ENCODE measurements at places on chromosomes 11 and 22.

- H3K4me1 ChIP-seq: peaks cover 15% of the 10 kb centered on the region
- no peak overlapping the region for H3K27ac ChIP-seq
- H3K27me3 ChIP-seq: peaks cover 28% of the 10 kb centered on the region
- peak; percentile 78 for DNase-seq
- H3K36me3 ChIP-seq: no peaks in the 10 kb centered on the region
Observed at GRCh38 chr22:38843201-38843656, 599 bp downstream of the NPTXR start.

DNA sequence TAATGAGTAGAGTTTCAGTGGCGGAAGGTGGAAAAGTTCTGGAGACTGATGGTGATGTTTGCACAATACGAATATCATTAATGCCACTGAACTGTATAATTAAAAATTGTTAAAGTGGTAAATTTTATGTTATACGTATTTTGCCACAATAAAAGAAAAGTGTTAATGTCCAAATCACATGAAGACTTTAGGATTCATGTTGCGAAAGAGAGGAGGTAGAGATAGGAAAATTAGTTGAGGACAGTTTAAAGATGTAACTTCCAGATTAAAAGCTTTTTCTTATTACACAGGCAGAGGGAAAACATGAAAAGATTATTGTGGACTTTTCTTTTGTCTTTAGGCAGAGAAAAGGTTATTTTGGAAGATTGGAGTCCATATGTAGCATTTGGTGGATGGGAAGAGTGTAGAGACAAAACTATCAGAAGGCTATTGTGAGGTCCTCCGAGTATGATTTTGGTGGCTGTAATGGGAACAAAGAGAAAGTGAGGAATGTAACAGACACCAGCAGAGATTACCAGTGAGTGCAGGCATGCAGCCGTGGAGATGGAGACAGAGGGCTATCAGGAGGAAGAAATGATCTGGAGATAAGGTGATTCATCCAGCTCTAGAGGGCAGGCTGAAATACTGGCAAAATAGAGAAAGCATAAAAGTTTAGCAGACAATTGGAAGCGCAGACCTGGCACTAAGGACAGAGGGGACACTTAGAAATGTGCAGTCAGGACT is 12.5 kb downstream of the VPS26B start:
- peaks cover 5% of the 10 kb centered on the region for H3K36me3 ChIP-seq
- peaks cover 6% of the 10 kb centered on the region for H3K4me1 ChIP-seq
- peak overlapping the region; percentile 25 for H3K27ac ChIP-seq
- no peaks in the 10 kb centered on the region for H3K27me3 ChIP-seq
- H3K4me3 ChIP-seq: no peak overlapping the region
- no peak for DNase-seq

- peaks cover 10% of the 10 kb centered on the region for H3K27me3 ChIP-seq
- no peaks in the 10 kb centered on the region for H3K36me3 ChIP-seq
- no peaks in the 10 kb centered on the region for H3K4me1 ChIP-seq
Observed at GRCh38 chr11:19995145-19995544, 165.1 kb downstream of the DBX1 start.

- peaks cover 35% of the 10 kb centered on the region for H3K27me3 ChIP-seq
- H3K4me1 ChIP-seq: peaks cover 34% of the 10 kb centered on the region
Observed at GRCh38 chr11:59206635-59207034, 6.1 kb downstream of the MPEG1 start.

- no peak for DNase-seq
- peaks cover 61% of the 10 kb centered on the region for H3K27me3 ChIP-seq
- H3K4me1 ChIP-seq: peaks cover 11% of the 10 kb centered on the region
- H3K4me3 ChIP-seq: no peak overlapping the region
Observed at GRCh38 chr22:23457380-23457985, 122.6 kb downstream of the IGLL1 start.
